ENCODE measurements at places on chromosomes 6 and 20. TPM values are rescaled to one million over a fixed set of nuclear protein-coding genes. Genes with fewer than 3 reads are reported as not detected.

Gene CTAGE9
- total RNA-seq: not detected

Gene GRIK2
- not detected for total RNA-seq

Gene SLC32A1
- total RNA-seq: not detected

Gene COQ3
- total RNA-seq: 27.3 TPM
